ENCODE measurements at places on chromosomes 2 and 18.

DNA sequence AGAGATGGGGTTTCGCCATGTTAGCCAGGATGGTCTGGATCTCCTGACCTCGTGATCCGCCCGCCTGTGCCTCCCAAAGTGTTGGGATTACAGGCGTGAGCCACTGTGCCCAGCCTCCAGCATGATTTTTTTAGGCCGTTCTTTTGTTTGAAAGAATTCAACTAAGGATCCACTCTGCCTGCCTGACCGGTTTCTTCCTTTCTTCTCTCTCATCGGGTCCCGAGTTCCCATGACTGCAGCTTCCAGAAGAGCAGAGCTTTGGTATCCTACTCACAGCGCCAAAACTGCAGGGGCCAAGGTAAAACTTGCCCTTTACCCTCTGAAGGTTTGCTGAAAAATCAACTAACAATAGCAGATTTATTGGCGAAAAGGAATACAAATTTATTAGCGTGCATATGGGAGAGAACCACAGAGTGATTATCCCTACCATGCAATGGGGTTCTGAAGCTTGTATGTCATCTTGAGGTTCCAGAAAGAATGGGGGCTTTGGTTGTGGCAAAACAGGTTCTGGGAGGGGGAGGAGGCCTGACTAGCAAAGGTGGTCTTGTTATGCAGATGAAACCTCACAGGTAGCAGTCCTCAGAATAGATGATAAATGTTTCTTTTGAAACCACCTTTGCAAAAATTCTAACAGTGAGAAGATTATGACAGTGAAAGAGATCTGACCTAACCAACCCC is 87.0 kb upstream of the MSH6 start:
- DNase-seq: no peak

- no peak for DNase-seq
Observed at GRCh38 chr2:142596334-142597088, 281.0 kb upstream of the KYNU start.

DNA sequence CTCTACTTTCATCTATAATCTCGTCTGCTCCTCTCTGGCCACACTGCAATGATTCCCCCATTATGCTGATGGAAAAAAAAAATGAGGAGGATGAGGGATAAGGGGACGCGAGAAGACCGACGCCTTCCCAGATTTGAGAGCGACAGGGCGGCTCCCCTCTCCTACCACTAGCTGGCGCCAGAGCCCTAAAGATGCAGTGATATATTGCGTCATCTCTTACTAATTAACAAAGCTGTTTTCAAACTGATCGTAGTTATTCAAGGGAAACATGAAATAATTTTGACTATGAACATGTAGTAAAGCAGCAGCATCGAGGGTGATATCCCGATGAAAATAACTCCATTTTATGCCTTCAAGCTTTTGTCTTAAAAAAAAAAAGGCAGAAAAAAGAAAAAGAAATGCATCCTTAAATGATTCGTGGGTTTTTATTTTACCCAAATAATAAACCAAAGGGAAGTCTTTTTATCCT is 48.0 kb upstream of the HNRNPA3 start:
- DNase-seq: peak; percentile 65

DNA sequence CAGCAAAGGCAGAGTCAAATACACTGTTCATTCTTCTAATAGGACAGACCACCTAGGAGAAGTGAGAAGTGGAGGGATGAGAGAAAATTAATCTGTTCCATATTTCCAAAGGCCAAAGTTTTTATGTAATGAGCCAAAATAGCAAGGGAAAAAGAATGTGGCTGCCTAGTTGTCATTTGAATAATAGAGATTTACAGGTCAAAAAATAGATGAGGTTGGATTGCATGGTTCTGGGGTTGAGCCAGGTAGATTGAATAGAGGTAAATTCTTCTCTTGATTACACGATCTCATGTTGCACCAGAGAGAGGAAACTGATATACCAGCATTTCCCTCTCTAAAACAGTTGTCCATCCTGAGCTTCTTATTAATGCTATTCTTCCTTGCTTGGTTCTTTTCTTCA is 325.8 kb downstream of the CCDC178 start:
- no peak for DNase-seq

DNA sequence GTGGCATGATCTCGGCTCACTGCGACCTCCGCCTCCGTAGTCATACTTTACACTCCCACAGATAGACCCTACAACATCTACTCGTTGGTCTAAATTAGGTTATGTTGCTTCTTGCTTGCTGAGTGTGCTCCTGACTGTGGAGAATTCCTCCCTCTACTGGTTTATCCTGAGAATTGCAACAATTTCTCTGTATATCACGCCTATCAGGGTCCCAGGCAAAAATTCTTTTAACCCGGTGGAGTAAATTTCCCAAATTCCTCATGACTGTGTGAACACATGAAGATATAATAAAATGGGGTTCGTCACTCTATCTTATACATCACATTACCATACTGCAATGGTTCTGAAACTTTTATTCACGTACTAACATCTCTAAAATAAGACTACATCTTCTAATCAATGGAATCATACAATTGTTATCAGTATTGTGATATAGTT is 156.7 kb downstream of the EVA1A start:
- no peak for DNase-seq

- no peak for DNase-seq
Observed at GRCh38 chr2:65070172-65070830, 14.1 kb downstream of the CEP68 start.

Data from NCI-H2107 (cell line).